Activated naive CD4-positive, alpha-beta T cell treated with anti-CD3 and anti-CD28 coated beads, Interleukin-2, amount 50 U/mL, for 72 hours (primary cell): ENCODE measurements at places on chromosomes 4 and X. TPM values are rescaled to one million over a fixed set of nuclear protein-coding genes. Genes with fewer than 3 reads are reported as not detected.

The ARSJ gene
- total RNA-seq = not detected

The SMIM31 gene
- not detected for total RNA-seq

The TMEM154 gene
- 17.1 TPM for total RNA-seq

The CACNA1F gene
- 2.6 TPM for total RNA-seq

The ADGRL3 gene
- not detected for total RNA-seq

The CLDN34 gene
- not detected for total RNA-seq

The PDHA1 gene
- total RNA-seq = 165 TPM

The TEX13C gene
- total RNA-seq = not detected

The GPM6B gene
- not detected for total RNA-seq

The NEUROG2 gene
- total RNA-seq = not detected

The RAB40A gene
- 0.68 TPM for total RNA-seq

The DTHD1 gene
- total RNA-seq = 3.6 TPM

The FOXO4 gene
- 22.8 TPM for total RNA-seq

The TRIM60 gene
- not detected for total RNA-seq

The VCX gene
- not detected for total RNA-seq

The RXFP1 gene
- not detected for total RNA-seq

The MSN gene
- total RNA-seq = 451 TPM
